ENCODE measurements at places on chromosomes 16 and 17.

- no peaks in the 10 kb centered on the region for H3K27me3 ChIP-seq
- H3K4me1 ChIP-seq: peaks cover 21% of the 10 kb centered on the region
- H3K27ac ChIP-seq: peak overlapping the region; percentile 99
- H3K36me3 ChIP-seq: no peaks in the 10 kb centered on the region
Observed at GRCh38 chr17:20302246-20302917, 165.0 kb downstream of the LGALS9B start.

DNA sequence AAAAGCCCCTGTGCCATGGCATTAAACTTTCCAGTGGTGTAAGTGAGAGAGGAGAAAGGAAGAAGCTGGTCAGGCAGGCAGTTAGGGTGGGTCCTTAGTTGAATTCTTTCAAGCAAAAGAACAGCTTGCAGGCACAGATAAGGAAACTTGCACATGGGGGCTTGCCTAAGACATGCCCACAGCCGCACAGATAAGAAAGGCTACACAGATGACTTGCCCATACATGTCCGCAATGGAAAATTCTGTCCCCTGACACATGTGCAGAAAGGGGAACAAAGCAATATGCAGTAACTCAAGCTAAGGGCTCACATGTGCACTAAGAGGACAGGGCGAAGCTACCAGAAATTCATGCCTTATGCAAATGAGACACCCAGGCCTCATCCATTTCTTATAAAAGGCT is 69.9 kb downstream of the GSG1L start:
- H3K4me1 ChIP-seq: no peaks in the 10 kb centered on the region
- no peak for DNase-seq
- H3K27me3 ChIP-seq: peaks cover 2% of the 10 kb centered on the region
- no peak overlapping the region for H3K27ac ChIP-seq
- no peaks in the 10 kb centered on the region for H3K36me3 ChIP-seq

DNA sequence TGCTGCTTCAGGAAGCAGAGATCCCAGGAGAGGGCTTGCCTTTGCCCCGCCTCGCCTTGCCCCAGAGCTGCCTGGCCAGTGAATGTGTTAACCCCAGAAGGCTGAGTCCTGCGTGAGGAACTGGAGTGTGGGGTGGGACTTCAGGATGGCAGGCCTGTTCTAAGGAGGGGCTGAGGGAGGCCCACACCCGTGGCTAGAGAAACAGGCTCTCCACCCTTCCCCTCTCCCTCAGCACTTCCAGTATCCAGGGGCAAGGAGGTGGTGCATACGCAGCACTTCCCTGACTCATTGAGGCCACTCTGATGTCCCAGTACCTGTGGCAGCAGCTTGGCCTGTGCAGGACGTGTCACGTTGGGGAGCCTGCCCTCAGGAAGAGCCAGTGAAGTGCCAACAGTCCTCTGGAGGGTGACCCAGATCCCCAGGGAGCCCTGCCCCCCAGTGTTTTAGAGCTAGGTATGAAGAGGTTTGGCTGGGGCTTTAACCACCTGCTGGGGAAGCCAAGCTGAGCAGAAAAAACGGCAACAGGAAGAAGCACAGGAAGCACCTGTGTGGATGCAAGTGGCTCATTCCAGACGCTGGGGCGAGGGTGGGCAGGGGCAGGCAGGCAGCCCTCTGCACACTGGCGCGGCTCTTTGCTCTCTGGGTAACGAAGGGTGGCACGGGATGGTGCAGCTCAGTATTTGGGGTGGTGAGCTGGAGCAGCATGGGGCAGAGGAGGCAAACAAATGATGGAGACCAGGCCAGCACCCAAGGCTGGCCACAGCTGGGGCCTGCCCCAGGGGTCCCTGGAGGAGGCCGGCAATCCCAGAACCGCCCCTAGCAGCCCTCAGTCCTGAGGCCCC is 14.7 kb upstream of the CTCF start:
- H3K4me3 ChIP-seq: no peak overlapping the region
- DNase-seq: no peak
- H3K27ac ChIP-seq: no peak overlapping the region

GRCh38 chr17:7019839-7020519 is 2.9 kb upstream of the BCL6B start:
- peaks cover 10% of the 10 kb centered on the region for H3K27me3 ChIP-seq
- H3K4me1 ChIP-seq: peaks cover 14% of the 10 kb centered on the region
- peak overlapping the region; percentile 49 for H3K4me3 ChIP-seq
- no peaks in the 10 kb centered on the region for H3K36me3 ChIP-seq

DNA sequence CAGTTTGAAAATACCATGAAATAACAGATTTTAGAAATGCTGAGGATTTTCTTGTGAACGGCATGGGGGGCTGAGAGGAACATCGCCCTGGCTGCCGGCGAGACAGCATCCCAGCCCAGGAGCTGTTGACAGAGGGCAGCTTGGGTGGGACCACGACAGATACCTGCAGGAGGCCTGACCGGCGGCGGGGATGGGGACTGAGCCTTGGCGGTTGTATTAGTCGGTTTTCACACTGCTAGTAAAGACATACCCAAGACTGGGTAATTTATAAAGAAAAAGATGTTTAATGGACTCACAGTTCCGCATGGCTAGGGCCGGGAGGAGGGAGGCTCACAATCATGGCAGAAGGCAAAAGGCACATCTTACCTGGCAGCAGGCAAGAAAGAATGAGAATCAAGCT is 82.3 kb upstream of the DNAH17 start:
- DNase-seq: no peak
- H3K27ac ChIP-seq: no peak overlapping the region
- H3K36me3 ChIP-seq: no peaks in the 10 kb centered on the region
- H3K4me1 ChIP-seq: peaks cover 8% of the 10 kb centered on the region
- no peaks in the 10 kb centered on the region for H3K27me3 ChIP-seq
- H3K4me3 ChIP-seq: no peak overlapping the region

DNA sequence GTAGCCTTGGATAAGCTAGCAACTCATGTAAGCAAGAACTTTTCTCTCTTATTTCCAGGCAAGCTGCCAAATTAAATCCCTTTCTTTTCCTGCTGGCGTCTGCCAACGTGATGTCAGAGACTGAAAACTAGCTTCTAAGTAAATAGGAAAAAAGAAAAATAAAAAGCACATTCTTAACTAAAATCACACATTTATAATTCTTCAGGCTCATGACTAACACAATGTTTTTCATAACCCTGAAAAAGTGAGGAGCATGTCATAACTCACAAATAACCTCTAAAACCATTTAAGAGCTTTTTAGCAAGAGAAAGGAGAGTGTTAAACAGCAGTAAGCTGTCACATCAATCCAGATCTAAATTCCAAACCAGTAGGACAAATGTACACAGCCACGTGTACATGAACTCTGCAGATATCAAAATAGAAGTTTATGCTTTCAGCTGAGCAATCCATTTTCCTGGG is 110.0 kb downstream of the N4BP1 start:
- no peaks in the 10 kb centered on the region for H3K36me3 ChIP-seq
- no peaks in the 10 kb centered on the region for H3K27me3 ChIP-seq
- DNase-seq: peak; percentile 92
- peaks cover 18% of the 10 kb centered on the region for H3K4me1 ChIP-seq
- no peak overlapping the region for H3K4me3 ChIP-seq
- H3K27ac ChIP-seq: peak overlapping the region; percentile 40

DNA sequence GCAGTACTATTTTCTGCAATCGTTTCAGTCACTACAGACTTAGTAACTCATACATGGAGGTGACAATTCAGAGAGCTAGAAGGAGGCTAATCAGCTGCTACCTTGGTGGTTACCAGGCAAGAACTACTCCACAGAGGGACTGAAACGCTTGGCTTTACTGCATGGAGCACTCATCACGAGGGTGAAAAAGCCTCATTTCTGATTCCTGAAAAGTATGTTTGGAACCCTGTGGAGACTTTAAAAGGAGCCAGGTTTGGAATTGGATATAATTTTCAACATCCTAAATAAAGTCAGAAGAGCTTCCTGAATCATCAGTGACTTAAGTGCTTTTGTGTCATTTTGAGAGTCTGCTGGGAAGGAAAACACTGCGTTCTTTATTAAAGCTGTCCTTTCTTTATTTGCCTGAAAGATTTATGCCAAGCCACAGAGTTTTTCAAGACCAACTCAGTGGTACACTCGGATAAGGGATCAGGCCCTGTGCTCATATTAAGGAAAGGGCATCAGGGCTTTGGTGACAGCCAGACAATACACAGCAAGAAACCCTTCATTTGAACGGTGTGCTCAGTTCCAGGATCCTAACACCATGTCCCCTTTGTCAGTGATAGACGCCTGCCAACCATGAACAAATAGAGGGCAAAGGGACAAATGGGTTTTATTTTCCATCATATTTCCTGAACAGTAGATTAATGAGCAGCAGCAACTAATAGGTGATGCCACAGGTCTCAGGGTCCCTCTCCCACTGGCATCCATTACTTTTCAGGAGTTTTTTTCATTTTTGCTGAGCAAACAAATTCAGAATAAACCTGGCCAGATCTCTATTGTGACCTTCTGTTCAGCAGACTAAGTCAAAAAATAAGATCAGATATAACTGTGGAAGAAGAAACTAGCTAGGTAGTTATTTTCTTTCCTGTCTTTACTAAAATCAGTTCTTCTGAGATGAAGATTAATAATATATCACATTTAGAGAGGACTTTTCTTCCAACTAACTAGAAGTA is 80.5 kb upstream of the CLEC18B start:
- H3K4me3 ChIP-seq: no peak overlapping the region
- H3K4me1 ChIP-seq: peaks cover 8% of the 10 kb centered on the region
- no peaks in the 10 kb centered on the region for H3K27me3 ChIP-seq
- DNase-seq: no peak
- no peak overlapping the region for H3K27ac ChIP-seq

GRCh38 chr17:48023400-48024148 is 14.0 kb downstream of the COPZ2 start:
- H3K27me3 ChIP-seq: no peaks in the 10 kb centered on the region
- peaks cover 31% of the 10 kb centered on the region for H3K4me1 ChIP-seq
- no peak overlapping the region for H3K27ac ChIP-seq
- no peak for DNase-seq

DNA sequence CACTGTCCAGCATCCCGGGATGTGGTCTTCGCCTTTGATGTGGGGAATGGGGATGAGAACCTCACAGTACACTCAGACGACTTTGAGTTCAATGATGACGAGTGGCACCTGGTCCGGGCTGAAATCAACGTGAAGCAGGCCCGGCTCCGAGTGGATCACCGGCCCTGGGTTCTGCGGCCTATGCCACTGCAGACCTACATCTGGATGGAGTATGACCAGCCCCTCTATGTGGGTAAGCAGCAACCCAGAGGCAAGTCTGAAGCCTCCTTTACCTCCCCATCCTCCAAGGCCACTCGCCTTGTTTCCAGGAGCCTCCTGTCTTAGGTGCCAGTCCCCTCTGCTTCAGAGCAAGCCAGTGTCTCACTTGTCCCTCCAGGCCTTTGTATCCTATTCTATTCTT is 10.2 kb downstream of the CNTNAP1 start:
- peaks cover 7% of the 10 kb centered on the region for H3K27me3 ChIP-seq
- H3K4me1 ChIP-seq: no peaks in the 10 kb centered on the region
- no peaks in the 10 kb centered on the region for H3K36me3 ChIP-seq
- H3K4me3 ChIP-seq: no peak overlapping the region

- DNase-seq: no peak
- H3K27me3 ChIP-seq: peaks cover 22% of the 10 kb centered on the region
- no peak overlapping the region for H3K4me3 ChIP-seq
Observed at GRCh38 chr16:708019-708418, 2.4 kb upstream of the FBXL16 start.

- H3K27me3 ChIP-seq: no peaks in the 10 kb centered on the region
- H3K27ac ChIP-seq: no peak overlapping the region
Observed at GRCh38 chr17:32575852-32576251, 89.1 kb downstream of the CDK5R1 start.

- no peaks in the 10 kb centered on the region for H3K36me3 ChIP-seq
- H3K4me1 ChIP-seq: no peaks in the 10 kb centered on the region
- H3K27ac ChIP-seq: no peak overlapping the region
- no peaks in the 10 kb centered on the region for H3K27me3 ChIP-seq
Observed at GRCh38 chr16:83458612-83459011, 349.2 kb upstream of the HSBP1 start.

DNA sequence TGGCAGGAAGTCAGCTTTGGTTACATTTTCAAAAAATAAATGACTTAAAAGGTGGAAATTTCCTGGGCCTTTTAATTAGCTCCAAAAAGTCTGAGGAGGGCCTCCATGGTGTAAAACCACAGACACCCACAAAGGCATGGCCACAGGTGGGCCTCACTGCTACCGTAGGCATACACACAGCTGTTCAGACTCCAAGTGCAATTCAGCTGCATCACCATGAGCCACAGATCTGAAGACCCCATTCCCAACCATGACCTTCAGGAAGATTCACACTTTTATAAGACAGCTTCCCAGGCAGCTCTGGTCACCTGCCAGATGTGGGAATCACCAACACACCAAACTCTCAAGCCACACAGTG is 20.6 kb downstream of the CSNK2A2 start:
- no peak for DNase-seq
- no peak overlapping the region for H3K4me3 ChIP-seq
- no peaks in the 10 kb centered on the region for H3K4me1 ChIP-seq
- H3K27ac ChIP-seq: no peak overlapping the region
- no peaks in the 10 kb centered on the region for H3K27me3 ChIP-seq

- no peaks in the 10 kb centered on the region for H3K36me3 ChIP-seq
- no peaks in the 10 kb centered on the region for H3K4me1 ChIP-seq
- H3K4me3 ChIP-seq: no peak overlapping the region
- no peak for DNase-seq
Observed at GRCh38 chr17:27424941-27425340, 31.3 kb upstream of the KSR1 start.

- no peak for DNase-seq
- no peak overlapping the region for H3K4me3 ChIP-seq
- H3K36me3 ChIP-seq: no peaks in the 10 kb centered on the region
Observed at GRCh38 chr16:12132850-12133440, 156.4 kb downstream of the SNX29 start.

GRCh38 chr17:65356536-65356935 is 204.9 kb downstream of the AXIN2 start:
- no peak overlapping the region for H3K4me3 ChIP-seq
- DNase-seq: no peak
- H3K4me1 ChIP-seq: peaks cover 16% of the 10 kb centered on the region
- no peaks in the 10 kb centered on the region for H3K36me3 ChIP-seq

DNA sequence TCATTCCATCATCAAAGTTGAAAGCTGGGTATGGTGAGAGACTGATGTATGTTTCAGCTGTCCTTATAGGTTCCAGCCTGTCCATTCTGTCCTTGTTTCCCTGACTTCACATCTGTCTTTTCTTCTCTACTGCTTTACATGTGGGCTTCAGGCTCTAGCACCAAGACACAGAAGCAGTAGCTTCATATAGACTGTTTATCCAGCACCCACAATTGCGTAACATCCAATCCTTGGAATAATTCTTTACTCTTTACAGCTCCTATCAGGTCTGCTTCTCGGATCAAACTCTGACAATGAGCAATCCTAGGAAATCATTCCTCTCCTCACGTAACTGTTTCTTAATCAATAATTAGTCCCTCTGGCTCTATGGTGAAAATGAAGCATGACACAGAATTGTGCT is 158.9 kb downstream of the CA10 start:
- no peak overlapping the region for H3K4me3 ChIP-seq
- no peaks in the 10 kb centered on the region for H3K4me1 ChIP-seq
- DNase-seq: no peak

- no peaks in the 10 kb centered on the region for H3K36me3 ChIP-seq
- H3K27me3 ChIP-seq: no peaks in the 10 kb centered on the region
- H3K27ac ChIP-seq: no peak overlapping the region
- no peak overlapping the region for H3K4me3 ChIP-seq
- DNase-seq: no peak
Observed at GRCh38 chr16:83312015-83312717, 495.6 kb upstream of the HSBP1 start.

Data from astrocyte (in vitro differentiated cells and primary cell).